Smooth muscle cell of bladder (primary cell): ENCODE measurements at places on chromosomes 12 and 14. TPM values are rescaled to one million over a fixed set of nuclear protein-coding genes. Genes with fewer than 3 reads are reported as not detected.

Gene AMDHD1
- 0.14 and 0.37 TPM in 2 replicates for total RNA-seq

Gene GNB3
- 0.92 and 1.3 TPM in 2 replicates for total RNA-seq

Gene VRTN
- not detected in 2 replicates for total RNA-seq

Gene TGFB3
- total RNA-seq: 12.2 and 19.8 TPM in 2 replicates

Gene SLC41A2
- 10.0 and 18.1 TPM in 2 replicates for total RNA-seq

Gene MUCL1
- not detected in 2 replicates for total RNA-seq
